Activated T-cell treated with anti-CD3 and anti-CD28 coated beads, Interleukin-2, amount 50 U/mL, for 72 hours (primary cell): ENCODE measurements at places on chromosomes 11 and 22.

DNA sequence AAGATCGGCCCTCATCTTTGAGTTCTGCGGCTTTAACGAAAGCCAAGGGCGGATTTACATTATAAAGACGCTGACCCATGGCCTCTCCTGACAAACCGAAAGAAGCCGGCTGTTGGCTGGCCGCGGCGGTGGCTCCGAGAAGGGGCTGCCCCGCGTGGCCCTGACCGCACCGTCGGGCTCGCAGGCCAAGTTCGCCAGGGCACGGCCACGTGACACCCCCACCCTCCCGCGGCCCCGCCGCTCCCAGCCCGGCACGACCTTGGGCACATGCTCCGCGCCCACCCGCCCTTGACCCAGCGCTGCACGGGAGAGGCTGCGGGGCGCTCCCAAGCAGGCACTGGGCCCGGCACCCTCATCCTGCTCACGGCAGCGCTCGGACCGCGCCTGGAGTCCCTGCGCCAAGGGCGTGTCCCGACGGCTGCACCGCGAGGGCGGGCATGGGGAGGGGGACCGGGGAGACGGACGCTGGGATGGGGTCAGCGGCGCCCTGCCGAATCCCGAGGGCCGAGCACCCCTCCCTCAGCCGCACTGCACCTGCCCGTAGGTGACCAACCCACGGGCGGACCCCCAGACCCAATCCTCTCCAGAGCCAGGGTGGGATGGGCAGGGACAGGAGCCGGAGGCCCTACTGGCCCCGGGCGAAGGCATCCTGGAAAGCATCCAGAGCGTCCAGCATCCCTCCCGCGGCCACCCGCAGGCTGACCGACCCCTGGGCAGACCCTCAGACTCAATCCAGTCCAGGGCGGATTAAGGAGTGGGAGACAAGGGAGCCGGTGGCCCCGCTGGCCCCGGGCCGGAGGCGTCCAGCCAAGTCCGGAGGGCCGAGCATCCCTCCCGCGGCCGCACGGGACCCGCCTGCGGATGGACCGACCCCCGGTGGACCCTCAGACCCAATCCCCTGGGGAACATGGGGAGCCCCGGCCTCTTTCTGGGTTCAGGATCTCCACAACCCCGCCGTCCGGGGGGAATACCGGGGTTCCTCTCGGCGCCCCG lies 759 bp downstream of the CPT1A start:
- DNase-seq = peak; percentile 41

- DNase-seq = no peak
These were observed 138.8 kb downstream of the LRRC4C start for GRCh38 chr11:41320653-41321052.

DNA sequence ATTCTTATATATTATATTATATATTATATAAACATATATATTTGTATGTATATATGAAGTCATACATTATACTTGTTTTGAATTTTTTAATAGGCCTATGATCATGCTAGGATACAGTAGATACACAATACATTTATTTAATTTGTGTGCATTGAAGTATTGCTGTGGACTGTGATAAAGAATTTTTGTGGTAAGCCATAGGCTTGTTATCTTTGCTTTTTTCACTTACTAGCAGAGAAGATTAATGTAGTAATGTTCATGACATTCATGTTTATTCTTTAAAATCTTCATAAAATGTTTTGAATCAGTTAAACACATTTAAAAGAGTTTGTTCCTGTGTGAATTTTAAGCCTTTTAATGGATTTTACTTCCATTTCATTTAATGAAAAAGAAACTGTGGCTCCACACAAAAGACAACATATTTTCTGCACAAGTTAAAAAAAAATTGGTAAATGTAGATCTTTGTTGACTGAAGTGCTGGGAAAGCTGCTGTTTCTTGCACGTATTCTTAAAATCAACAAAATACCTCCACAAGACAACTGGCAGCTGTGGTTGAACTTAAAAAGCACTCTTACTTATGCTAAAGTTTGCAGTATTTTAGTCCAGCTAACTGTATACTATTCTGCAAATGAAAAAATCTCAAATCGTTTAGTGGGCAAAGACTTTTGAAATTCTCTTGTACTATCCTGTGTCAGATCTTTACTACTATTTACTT lies 156.2 kb downstream of the TMEM135 start:
- DNase-seq = no peak

DNA sequence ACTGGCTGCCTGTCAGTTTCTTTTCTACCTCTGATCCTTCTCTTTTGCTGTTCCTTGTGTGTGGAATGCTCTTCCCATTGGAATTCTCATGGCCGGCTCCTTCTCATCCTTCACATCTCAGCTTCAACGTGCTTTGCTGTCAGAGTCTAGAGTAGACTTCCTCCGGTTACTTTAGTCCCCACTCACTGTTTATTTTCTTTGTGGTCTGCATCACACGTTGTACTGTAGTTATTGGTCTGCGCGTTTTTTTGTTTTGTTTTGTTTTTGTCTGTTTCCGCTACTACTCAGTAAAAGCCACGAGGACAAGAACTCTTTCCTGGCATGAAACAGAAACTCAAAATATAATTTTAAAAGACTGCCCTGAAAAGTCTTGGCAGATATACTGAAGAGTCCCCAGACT lies 121.3 kb upstream of the SEZ6L start:
- no peak for DNase-seq

DNA sequence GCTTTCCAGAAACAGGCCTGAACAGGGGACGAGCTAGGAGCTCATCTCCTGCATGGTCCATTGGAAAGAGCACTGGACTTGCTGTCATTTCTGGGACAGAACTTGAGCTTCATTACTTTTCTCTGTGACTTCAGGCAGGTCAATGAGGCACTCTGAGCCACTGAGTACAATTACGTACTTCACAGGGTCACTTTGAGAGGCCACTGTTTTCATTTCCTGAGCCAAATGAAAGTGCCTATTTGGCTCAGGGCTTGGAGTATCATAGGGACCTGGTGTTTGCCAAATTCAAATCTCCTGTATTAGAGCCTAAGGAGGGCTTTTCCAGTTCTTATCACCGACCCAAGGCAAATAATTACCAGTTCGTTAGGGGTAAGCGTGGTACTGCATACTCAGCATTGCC lies 319.3 kb downstream of the CADM1 start:
- DNase-seq = no peak

- DNase-seq = no peak
These were observed 17.2 kb downstream of the KIAA0930 start for GRCh38 chr22:45223304-45224117.

DNA sequence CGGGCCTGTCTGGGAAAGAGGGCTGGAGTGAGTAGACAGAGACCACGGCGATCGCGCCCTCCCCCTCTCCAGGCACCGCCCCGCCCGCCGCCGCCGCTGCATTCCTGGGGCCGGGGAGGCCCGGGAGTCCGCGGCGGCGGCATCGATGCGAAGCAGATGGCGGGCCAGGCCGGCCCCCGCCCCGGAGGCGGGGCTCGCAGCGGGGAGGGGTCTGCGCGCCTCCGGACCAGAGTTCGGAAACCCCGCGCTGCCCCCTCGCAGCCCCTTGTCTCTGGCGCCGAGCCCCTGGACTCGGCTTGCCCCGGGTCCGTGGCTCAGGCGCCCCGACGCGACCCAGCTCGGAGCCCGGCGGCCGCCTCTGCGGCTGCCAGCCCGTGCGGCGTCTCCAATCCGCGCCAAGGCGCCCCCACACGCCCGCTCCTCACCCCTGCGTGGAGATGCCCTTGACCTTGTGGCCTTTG lies 1.3 kb downstream of the SCARF2 start:
- no peak for DNase-seq

DNA sequence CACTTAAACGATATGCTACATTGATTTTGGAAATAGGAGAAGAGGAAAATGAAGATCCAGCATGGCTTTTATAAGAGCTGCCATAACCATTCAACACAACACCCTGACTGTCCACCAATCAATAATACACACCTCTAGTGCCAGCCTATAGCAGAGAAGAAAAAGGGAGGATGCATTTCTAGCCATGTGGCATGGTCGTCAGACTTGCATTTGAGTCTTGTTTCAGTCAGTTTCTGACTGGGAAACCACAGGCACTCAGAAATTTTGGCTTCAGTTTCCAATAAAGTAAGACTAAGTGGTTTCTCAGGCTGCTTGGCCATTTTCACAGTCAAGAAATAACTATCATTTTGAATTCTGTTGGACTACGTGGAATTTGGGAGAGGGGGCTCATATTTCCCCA lies 523.5 kb upstream of the LRRC4C start:
- DNase-seq = no peak

DNA sequence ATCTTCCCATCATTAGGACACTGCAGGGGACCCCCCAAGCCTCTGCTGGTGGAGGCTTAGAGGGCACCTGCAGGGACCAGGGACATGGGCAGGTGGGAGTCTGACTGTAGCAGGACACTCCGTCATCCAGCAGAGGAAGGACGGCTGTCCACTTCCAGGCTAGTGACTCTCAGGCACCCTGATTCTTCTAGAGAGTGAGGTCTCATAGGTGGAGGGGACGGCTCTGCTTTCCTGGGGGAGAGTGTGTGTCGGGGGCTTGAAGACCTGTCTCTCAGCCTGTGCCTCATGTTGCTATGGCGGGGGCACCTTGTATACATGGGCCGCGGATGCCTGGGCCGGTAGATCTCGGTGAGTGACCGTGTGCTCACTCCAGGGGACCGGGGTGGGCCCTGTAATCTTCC lies 1116.6 kb downstream of the BRD1 start:
- no peak for DNase-seq

GRCh38 chr22:22351366-22351765 lies 106.8 kb downstream of the VPREB1 start:
- DNase-seq = no peak

GRCh38 chr11:37264060-37264459 lies 666.0 kb upstream of the RAG2 start:
- no peak for DNase-seq

DNA sequence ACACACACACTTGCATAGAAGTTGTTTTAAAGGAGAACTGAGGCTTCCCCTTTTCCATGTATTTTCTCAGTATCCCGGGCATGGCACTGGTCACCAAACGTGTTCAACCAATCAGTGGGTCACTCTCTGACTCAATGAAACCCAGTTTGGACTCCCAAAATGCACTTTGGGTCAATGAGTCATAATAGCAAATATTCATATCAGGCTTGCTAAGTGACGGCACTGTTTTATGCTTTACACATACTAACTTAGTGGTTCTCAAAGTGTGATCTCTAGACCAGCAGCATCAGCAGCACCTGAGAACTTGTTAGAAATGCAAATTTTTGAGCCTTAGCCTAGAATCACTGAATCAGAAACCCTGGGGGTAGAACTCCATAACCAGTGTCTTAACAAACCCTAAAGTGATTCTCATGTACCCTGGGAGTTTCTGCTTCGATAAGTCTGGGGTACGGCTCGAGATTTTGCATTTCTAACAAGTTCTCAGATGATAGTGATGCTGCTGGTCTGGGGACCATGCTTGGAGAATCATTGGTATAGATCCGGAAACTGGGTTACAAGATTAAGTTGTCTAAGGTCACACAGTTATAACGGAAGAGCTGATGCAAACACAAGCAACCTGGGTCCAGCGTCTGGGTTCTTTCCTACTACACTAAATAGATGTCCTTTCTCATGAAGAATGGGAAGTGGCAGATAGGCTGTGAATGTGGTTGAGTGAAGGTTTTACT lies 35.6 kb downstream of the ETS1 start:
- DNase-seq = peak; percentile 61

- no peak for DNase-seq
These were observed 541 bp downstream of the HORMAD2 start for GRCh38 chr22:30080805-30081204.

- DNase-seq = no peak
These were observed 31.3 kb upstream of the DGKZ start for GRCh38 chr11:46315783-46316563.

DNA sequence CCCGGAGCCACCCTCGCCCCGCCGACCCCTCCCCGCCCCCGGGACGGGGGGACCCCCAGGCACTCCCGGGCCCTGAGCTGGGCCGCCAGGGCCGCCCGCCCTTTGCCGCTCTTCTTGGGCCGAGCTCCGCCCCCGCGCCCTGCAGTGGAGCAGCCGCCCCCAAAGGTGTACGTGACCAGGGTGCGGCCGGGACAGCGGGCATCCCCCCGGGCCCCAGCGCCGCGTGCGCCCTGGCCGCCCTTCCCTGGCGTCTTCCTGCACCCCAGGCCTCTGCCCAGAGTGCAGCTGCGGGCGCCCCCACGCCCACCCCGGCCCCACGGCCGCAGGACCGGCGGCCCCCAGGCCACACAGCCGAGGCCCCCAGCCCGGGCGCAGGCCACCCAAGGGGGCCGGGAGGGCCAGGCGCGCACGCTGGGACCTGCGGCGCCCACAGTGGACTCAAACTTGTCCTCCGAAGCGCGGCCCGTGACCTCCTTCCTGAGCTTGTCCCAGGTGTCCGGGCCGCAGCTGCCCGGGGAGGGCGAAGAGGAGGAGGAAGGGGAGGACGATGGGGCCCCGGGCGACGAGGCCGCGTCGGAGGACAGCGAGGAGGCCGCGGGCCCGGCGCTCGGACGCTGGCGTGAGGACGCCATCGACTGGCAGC lies 7.4 kb downstream of the B4GALNT4 start:
- DNase-seq = no peak

DNA sequence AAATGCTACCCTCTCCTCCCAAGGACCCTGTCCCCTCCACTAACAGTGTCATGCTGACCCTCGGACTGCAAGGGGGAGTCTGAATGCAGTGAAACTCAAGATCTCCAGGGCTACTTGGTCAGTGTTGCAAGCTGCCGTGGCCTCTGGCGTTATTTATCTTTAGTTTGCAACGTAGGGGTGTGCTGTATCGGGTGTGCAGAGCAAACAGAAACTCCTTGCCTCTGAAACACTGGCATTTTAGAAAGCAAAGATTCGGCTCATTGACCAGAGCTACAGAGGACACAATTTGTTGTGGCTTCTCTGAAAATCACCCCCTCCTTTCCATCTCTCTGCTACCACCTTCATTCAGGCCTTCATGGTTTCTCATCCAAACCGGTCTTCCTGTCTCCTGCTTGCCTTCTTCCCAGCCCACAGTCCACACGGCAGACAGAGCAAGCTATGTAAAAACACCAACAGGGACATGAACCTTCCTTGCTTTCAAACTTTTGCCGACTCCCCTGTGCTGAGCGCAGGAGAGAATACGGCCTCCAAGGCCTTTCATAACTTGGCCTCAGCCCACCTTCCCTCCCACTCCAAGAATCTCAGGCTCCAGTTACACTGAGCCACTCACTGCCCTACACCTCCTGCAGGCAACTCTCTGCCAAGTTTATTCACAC lies 14.9 kb downstream of the FZD4 start:
- DNase-seq = no peak

DNA sequence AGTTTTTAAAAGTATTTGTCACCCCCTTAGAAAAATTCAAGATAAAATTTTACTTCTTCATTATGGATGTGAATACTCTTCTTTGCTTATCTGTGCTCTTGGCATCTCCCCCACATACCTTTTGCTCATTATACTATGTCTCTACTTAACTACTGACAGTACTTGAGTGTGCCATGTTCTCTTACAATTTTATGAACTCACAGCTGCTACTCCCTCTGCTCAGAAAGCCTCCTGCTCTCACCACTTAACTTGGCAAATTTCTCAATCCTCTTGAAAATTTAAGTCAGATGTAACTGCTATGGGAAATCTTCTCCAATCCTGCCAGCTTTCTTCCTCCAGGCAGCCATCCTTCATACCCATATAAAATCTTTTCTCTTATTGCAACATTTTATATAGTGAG lies 163.4 kb downstream of the CNTN5 start:
- DNase-seq = no peak
